ENCODE measurements at places on chromosomes 13 and 19.

DNA sequence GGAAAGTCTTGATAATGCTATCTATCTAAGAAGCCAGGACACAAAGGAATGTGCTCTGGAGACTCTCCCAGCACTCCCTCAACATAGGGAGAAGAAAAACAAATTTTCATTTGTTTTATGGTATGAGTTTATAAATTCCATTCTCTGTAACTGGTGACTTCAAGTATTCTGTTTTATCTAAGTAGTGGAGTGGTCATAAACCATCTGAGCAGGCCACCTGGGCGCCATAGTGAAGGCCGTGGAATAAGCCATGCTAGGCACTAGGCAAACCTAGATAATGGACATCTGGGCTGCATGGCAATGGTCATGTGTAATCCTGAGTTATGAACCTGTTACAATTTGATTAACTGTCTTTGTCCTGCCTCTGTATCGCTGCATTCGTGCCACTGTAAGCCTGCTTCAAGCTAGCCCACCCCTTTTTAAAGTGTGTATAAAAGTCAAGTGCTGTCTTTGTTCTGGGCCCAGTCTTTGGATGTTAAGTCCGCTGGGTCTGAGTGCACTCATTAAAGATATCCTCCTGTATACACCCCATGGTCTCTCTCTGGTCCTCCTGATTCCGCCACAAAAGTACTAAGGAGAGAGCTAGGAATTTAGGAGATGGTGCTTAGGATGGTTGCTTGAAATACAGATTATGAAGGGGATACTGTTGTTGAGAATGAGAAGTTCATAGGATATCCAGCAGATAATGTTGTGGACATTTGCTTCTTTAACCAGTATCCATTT is 13.2 kb downstream of the GTF2F2 start:
- DNase-seq: no peak

DNA sequence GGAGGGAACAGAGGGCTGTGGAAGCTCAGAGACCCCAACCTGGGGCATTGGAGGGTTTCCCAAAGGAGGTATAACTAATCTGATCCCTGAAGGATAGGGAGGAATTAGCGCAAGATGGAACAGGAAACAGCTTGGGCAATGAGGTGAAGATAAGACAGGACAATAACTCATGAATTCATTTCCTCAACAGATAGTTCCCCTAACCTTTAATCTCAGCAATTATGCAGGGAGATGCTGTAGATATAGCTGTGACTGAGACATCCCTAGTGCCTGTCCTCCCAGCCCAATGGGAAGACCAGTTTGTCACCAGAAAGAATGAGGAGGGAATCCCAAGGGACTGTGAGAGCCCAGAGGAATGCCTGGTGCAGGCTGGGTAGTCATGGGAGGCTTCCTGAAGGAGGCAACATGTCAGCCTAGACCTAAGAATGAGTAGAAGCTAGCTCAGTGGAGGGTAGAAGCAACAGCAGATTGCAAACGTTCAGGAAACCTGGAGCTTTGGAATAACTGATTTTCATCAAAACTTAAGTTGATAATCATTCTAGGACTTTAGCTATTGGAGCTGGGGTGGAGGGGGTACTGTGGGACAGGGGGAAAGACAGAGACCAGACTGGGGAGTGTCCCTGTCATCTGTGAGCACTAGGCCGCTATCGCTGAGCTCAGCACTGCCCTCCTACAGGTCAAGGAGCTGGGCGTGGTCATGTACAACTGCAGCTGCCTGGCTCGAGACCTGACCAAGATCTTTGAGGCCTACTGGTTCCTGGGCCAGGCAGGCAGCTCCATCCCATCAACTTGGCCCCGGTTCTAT is 18.8 kb downstream of the HIPK4 start:
- DNase-seq: no peak

- DNase-seq: no peak
These were observed 44.1 kb upstream of the MEDAG start for GRCh38 chr13:30861836-30862467.

- DNase-seq: no peak
These were observed 67.5 kb downstream of the LRCH1 start for GRCh38 chr13:46620471-46620870.

DNA sequence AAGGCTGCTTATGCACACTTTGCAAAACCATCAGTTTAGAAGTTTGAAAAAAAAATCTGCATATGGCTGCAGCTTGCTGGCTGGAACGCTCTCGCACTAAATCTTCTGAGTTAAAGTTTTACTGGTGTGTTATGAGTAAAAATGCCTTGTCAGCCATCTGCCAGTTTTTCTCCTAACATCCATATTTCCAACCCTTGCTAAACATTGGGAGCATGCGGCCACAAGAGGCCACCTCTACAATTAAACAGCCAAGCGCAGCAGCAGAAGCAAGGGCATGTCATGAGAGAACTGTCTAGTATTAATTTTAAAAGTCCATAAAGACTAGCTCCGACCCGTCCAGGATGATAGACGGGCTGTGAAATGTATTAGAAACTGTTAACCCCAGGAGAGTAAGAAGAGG is 248.3 kb downstream of the TSHZ3 start:
- DNase-seq: no peak

- DNase-seq: no peak
These were observed 1.1 kb upstream of the CHST8 start for GRCh38 chr19:33620611-33621010.

DNA sequence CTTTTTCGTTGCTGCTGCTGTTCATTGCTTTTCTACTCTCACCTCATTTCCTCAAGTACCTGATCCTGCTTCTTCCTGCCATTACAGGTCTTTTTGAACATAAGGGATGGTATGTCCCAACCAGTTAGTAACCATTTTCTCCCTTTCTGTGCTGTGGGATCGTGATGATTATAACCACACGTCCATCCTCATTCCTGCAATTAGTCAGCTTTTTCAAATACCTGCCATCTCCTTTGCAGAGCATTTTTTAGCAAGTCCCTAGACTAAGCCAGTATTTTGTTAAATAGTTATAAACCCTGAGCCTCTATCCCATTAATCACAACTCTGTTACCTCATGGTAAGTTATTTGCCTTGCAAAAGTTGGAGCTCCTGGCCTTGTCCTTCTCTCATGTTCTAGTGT is 109.2 kb downstream of the FNDC3A start:
- DNase-seq: no peak

GRCh38 chr19:33430674-33431277 is 57.3 kb downstream of the CEBPG start:
- peak; percentile 64 for DNase-seq

GRCh38 chr19:39415111-39416046 is 2.9 kb downstream of the PLEKHG2 start:
- DNase-seq: no peak

DNA sequence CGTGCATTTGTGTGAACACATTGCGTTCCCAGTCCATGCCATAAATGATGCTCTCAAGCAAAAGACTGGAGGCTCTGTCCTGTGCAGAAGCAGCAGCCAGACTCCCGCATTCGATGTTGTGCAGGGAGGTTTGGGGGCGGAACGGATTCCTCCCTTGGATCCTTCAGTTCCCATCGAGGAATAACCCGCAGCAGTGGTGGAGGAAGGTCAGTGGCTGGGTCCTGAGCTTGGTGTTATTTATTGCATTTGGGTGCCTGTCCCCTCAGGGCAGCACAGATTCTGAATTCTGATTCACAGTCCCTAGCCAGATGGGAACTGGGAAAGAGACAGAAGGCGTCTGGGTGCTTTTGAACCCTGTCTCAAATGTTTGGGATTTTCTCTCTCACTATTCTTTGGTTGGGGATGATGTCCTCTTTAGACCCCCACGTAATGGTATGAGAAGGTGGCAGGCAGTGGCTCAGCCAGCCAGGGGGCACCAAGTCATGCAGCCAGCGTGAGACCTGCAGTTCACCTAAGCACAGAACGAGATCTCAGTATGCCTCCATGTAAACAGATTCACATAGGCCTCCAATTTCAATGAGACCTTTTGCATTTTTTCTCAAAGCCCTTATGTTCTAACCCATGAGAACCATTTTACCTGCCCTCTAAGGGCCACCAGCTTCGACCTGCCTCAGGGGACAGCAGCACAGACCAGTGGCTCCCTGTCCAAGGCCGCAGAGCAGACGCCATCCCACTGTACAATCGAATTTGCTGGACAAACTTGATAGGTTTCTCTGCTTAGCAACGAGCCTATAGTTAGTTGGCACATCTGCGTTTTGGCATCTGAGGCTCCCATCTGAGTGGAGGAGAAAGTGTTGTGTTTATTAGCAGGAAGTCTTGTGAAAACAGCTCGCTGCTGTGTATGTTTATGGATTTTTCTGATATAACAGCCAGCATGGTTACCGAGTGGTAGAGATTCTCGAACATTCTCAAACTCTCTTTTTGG is 17.8 kb downstream of the KCTD15 start:
- DNase-seq: no peak

- no peak for DNase-seq
These were observed 562.6 kb upstream of the ARGLU1 start for GRCh38 chr13:107130566-107130965.

DNA sequence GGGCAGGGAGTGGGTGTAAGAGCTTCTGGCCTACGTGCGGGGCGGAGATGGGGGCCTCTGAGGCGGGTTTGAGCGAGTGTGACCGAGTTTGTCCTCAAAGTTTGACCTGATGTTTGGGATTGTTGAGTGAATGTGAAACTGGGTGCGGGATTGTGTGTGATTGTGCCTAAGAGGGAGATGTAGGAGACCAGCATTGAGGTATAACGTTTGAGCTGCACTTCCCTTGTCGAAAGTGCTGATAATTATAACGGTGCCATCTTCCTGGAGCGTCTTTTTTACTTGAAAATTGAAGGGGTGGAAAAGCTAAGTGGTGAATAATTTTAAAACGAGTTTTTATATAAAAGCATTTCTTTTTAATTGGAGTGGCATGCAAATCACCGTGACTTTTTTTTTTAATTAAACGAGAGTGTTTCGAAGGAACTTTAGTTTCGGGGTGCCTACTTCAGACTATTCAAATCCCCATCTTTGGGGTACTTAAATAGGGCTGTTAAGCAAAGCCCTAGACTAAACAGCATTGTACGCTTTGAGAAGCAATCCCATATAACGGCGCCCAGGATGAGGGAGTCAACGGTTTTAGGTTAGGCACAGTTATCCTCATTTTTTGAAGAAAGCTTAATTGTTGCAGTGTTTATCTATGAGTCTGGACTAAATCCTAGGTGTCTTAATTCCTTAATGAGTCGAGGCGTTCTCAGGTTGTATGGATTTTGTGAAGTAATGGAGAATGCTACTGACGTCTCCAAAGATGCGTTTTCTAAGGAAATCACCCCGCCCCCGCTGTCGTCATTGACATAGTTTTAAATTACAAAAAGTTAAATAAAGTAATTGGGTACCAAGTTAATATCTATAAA is 594 bp downstream of the ZNF146 start:
- peak; percentile 11 for DNase-seq

DNA sequence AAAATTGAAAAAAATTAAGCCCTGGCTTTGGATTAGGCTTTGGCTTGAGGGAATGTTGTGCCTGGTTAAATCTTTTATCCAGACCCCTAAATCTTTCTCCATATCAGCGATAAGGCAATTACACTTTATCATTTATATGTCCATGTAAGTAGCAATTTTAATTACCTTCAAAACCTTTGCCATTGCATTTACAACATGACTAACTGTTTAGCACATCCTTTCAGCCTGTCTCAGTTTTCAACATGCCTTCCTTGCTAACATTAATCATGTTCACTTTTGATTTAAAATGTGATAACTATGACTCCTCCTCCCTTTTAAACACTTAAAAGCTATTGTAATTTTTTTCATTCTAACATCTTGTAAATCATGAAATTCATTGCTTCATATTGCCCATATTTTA is 583.7 kb downstream of the SLITRK1 start:
- no peak for DNase-seq

GRCh38 chr13:52980695-52981094 is 47.9 kb upstream of the OLFM4 start:
- peak; percentile 10 for DNase-seq

DNA sequence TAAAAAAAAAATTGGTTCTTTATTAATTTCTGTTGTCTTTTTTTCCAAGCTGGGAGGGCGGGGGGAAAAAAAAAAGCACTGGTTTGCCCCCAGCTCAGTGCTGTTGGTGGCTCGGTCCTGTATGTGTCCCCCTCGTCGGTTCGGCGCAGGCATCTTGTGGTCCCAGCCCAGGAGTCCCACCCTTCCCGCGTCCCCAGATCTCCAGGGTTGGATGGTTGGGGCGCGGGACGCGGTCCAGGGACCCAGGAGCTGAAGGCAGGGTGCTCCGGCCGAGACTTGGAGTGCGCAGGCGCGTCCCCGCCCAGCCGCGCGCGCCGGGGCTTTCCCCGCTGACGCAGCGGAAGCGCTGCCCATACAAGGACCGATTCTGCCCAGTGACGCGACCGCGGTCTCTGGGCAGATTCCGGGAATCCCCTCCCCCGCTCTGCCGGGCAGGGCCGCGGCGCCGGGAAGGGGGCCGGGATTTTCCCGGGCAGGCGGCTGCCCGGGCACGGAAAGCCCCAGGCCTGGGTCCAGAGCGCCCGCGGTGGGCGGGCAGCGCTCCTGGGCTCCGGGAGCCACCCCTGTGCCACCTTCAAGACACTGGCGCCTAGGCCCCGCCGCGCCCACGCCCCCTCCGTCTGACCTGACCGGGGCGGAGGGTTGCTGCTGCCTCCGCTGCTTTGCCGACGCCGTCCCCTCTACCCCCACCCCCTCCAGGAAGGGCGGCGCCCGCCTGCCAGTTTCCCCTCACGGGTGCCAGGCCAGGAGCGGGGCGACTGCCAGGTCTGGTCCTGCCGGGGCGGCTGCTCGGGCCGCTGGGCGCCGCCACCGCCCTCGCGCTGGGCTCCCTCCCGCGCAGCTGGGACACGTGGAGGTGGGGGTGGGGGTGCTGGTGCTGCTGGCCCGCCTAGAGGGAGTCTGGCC is 2.3 kb downstream of the JUNB start:
- peak; percentile 91 for DNase-seq

DNA sequence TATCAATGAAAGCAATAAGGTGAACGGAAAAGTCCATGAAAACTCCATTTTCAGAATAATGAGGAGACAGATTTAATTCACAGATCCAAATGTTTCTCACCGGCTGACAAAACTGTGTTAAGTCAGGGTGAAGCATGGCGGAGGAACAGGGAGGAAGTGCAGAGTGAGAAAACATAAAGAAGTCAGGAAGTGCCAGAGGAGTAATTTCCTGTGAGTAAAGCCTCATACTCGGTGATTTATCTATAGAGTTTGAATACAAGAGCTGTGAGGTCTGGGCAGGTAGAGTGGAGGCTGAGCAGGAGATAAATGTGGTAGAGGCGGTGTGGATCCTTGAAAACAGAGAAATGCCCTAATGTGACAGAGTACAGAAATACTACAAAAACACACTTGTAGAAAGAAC is 11.4 kb downstream of the CARD8 start:
- DNase-seq: peak; percentile 24

DNA sequence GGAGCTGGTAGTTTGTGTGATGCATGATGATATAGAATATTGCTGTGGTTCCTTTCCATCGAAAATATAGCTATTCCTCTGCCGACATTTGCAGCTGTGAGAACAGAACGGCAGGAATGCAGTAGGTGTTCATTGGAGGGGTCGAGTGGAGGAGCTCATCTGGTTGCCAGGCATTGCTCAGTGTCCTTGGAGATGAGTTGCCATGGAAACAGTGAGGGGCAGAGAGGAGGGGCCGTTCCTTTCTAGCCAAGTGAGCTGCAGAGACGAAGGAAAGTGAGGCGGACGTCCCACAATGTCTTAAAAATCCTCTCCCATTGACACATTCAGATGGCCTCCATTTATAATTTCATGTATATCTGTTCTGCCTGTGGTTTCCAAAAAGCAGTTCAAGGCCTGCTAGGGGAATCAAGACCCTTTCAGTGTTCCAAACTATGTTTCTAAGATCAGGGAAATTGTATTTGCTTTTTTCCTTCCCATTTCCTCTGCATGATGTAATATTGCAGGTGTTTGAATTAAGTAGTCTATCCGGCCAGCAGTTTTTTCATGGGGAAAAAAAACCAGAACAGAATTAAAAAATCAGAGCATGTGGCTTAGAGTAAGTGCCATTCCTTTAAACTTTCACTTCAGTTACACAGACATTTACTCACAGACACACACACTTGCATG is 41.2 kb upstream of the ZNF835 start:
- DNase-seq: no peak

Measured in A172 (cell line).